ENCODE measurements at places on chromosomes 4 and X. TPM values are rescaled to one million over a fixed set of nuclear protein-coding genes. Genes with fewer than 3 reads are reported as not detected.

Gene F9
- not detected for total RNA-seq

Gene AFAP1
- 9.6 TPM for total RNA-seq

Gene NPFFR2
- total RNA-seq, result not detected

Gene KLHL13
- total RNA-seq, result 1.4 TPM

DNA sequence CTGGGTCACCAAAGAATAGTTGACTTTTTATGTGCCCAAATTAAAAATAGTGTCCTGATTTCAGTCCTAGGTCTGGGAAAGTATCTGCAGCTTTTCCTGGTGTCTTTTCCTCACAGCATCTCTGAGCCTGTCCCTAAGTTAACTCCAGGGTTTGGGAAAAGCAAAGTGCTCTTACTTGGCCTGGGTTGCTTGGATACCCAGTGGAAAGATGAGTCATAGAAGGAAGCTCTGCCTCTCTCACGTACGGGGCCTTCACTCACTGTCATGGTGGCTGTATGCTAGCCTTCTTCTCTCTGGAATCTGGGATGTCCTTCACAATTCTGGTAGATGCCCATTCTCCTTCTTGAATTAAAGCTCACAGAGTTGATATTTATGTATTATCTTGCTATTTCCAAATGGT, 607.3 kb downstream of the ANKRD50 start:
- DNase-seq, result no peak
- H3K27me3 ChIP-seq, result no peaks in the 10 kb centered on the region
- H3K27ac ChIP-seq, result no peak overlapping the region

DNA sequence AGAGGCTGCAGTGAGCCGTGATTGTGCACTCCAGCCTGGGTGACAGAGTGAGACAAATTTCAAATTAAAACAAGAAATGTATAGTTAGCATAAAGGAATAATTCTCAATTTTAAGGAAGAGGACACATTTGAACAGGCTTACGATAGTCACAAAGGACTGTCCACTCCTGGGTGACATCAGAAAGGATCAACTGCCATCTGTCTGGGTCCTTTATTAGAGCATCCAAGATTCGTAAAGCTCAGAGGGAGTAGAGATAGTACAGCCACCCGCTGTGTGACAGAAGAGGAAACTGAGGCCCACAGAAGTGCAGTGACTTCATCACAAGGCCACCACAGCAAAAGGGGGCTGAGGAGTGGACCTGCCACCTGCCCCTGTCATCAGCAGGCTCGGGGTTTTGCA, 149.3 kb upstream of the RBPJ start:
- H3K36me3 ChIP-seq, result no peaks in the 10 kb centered on the region
- no peak for DNase-seq
- no peaks in the 10 kb centered on the region for H3K27me3 ChIP-seq
- H3K27ac ChIP-seq, result no peak overlapping the region
- no peak overlapping the region for H3K4me3 ChIP-seq

GRCh38 chrX:49177338-49177833, 5.7 kb downstream of the PLP2 start:
- H3K36me3 ChIP-seq, result no peaks in the 10 kb centered on the region
- DNase-seq, result no peak
- no peaks in the 10 kb centered on the region for H3K4me1 ChIP-seq
- no peaks in the 10 kb centered on the region for H3K27me3 ChIP-seq
- H3K4me3 ChIP-seq, result no peak overlapping the region

All from naive thymus-derived CD4-positive, alpha-beta T cell (primary cell).